ENCODE measurements at places on chromosomes 2 and 18.

- DNase-seq, result no peak
- H3K4me3 ChIP-seq, result no peak overlapping the region
- H3K4me1 ChIP-seq, result peaks cover 21% of the 10 kb centered on the region
- H3K27me3 ChIP-seq, result no peaks in the 10 kb centered on the region
- H3K27ac ChIP-seq, result no peak overlapping the region
- peaks cover 8% of the 10 kb centered on the region for H3K36me3 ChIP-seq
Measured at GRCh38 chr2:43462866-43463641, 132.8 kb downstream of the THADA start.

GRCh38 chr18:30134020-30134419 lies 908.5 kb downstream of the DSC3 start:
- no peak overlapping the region for H3K27ac ChIP-seq
- H3K4me3 ChIP-seq, result no peak overlapping the region
- DNase-seq, result no peak
- H3K36me3 ChIP-seq, result no peaks in the 10 kb centered on the region
- no peaks in the 10 kb centered on the region for H3K4me1 ChIP-seq
- H3K27me3 ChIP-seq, result no peaks in the 10 kb centered on the region

GRCh38 chr2:35931626-35932025 lies 424.0 kb upstream of the CRIM1 start:
- H3K4me3 ChIP-seq, result no peak overlapping the region
- H3K27ac ChIP-seq, result no peak overlapping the region
- DNase-seq, result no peak
- no peaks in the 10 kb centered on the region for H3K4me1 ChIP-seq

GRCh38 chr18:23213200-23213599 lies 77.9 kb downstream of the CABLES1 start:
- H3K4me3 ChIP-seq, result no peak overlapping the region
- no peak for DNase-seq
- H3K27me3 ChIP-seq, result no peaks in the 10 kb centered on the region
- H3K27ac ChIP-seq, result no peak overlapping the region

DNA sequence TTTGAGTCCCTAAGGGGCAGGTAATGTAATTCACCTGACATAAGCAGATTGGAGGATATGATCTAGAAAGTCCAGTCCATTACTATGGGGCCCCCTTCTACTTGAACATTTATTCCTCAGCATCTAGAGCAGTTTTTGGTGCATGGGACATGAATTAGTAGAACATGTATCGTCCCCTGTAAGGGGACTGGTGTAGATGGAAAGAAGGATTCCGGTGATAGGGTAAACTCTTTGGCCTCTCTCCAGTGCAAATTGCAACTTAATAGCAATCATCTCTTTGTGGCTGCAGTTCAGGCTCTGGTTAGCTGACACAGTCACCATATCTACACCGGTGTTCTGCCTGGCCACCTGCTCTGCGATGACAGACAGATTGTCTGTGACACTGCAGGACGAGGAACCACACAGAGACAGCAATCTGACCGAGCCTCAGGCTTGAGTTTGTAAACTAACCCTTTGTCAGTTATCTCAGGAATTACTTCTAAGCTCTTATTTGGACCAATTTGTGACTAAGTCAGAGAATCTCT lies 6.4 kb upstream of the SLC8A1 start:
- H3K27me3 ChIP-seq, result peaks cover 15% of the 10 kb centered on the region
- H3K4me3 ChIP-seq, result no peak overlapping the region
- no peak for DNase-seq
- peaks cover 2% of the 10 kb centered on the region for H3K4me1 ChIP-seq
- H3K36me3 ChIP-seq, result no peaks in the 10 kb centered on the region
- no peak overlapping the region for H3K27ac ChIP-seq

DNA sequence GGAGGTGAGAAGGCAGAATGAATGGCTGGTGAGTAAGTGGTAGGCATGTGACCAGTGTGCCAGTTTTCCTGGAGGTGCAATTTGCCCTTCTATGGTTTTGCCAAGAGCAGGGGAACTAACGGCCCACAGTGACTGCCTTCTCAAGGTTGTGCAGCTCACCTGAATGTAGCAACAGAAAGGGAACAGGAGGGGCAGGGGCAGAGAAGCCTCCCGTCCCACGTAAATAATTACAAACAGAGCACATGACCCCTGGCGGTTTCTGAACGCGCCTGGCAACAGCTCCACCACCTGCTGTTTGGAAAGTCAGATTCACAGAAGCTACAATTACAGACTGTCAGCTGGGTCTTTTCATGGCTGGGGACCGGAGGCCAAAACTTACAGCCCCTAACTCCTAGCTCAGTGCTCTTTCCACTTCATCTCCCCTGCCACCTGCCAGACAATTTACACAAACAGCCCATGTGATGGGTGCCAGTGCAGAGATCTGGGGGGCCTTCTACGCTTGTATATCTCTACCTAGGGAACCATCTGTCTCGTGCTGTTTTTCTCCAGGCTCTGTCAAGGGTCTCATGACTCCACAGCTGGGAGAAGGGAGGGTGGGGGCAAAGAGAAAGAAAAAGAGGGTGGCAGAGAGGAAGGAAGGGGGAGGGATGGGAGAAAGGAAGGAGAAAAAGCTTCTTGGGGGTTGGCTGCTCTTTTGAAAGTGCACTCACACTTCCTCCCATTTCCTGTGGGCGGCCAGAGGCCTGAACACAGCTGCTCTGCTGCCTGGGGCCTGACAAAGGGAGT lies 69.6 kb downstream of the POLR1A start:
- DNase-seq, result peak; percentile 71
- peaks cover 60% of the 10 kb centered on the region for H3K4me1 ChIP-seq
- peak overlapping the region; percentile 98 for H3K27ac ChIP-seq
- peaks cover 51% of the 10 kb centered on the region for H3K36me3 ChIP-seq
- H3K27me3 ChIP-seq, result no peaks in the 10 kb centered on the region
